ENCODE measurements at places on chromosomes 16 and 17.

DNA sequence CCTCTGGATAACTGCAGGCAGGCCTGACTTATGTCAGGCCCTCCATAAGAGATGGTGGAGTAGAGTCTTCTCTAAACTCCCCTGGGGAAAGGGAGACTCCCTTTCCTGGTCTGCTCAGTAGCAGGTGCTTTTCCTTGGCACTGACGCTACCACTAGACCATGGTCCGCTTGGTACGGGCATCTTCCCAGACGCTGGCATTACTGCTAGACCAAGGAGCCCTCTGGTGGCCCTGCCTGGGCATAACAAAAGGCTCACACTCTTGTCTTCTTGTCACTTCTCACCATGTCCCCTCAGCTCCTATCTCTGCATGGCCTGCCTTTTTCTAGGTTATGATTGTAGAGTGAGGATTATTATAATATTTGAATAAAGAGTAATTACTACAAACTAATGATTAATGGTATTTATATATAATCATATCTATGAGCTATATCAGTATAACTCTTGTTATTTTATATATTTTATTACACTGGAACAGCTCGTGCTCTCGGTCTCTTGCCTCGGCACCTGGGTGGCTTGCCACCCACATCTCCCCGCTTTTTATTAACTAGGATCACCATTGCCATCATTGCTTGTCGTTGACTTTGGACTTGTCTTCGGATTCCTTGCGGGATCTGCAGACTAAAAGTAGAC, 59.8 kb upstream of the ARL4D start:
- DNase-seq: peak; percentile 64

DNA sequence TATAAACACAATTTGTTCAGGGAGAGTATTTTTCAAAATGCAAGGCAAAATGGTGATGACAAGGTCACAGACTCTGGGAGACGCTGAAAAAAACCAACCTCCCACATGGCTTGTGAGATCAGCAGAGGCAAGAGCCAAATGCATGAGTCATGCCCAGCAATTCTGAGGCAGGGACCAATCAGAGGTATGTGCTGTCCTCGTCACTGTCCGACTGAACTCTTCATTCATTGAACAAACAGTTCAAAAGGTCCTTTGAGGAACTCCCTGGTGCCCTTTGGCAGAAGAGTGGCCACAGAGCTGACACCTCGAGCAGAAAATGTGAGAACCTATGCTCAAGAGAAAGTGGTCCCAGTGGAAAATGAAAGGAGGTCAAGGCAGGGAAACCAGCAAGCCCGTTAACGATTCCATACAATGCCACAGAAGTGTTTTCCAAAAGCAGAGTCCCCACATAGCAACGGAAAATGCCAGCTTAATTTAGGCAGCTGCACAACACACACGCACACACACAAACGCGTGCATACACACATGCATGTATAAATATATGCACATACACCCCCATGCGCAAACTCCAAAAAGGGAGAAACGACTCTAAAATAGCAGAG, 50.9 kb downstream of the CDH11 start:
- DNase-seq: no peak

- no peak for DNase-seq
Observed at GRCh38 chr16:74740795-74741304, 33.8 kb downstream of the FA2H start.

DNA sequence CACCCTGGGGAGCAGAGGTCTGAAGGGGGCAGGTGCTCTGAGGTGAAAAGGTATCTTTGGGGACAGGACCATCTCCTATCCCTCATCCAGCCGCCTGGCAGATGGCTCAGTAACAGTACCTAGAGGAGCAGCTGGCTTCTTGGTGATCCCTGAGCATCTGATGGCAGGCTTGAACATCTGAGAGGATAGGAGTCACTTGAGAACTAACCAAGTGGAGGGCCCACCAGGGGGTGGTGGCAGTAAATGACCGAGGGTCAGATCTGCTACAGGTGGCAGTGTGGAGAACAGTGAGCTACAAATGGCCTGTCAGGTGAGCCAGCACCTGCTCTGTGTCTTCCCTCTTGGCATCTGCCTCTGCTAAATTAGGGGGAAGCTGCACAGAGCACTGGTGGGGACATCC, 13.8 kb downstream of the HROB start:
- DNase-seq: no peak

DNA sequence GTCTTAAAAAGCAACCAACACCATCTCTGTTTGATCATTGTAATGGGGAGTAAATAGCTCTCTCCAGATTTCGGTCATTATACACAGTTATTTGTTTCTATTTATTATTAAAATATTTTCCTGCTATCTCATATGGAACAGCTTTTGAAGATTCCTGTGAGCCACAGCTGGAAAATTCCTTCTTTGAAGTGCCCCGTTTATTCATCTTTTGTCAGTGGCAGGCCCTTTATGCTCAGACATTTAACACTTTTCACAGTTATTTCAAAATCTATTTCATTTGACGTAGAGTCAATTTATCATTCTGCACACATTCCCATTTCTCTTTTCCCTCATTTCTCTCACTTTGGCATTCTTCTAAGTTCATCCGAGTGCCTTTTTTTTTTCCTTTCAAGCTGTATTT, 245.9 kb upstream of the ELAC2 start:
- DNase-seq: no peak

- DNase-seq: no peak
Observed at GRCh38 chr17:41885733-41886132, 20.5 kb upstream of the KLHL11 start.

- no peak for DNase-seq
Observed at GRCh38 chr17:61786088-61786487, 77.2 kb downstream of the BRIP1 start.

DNA sequence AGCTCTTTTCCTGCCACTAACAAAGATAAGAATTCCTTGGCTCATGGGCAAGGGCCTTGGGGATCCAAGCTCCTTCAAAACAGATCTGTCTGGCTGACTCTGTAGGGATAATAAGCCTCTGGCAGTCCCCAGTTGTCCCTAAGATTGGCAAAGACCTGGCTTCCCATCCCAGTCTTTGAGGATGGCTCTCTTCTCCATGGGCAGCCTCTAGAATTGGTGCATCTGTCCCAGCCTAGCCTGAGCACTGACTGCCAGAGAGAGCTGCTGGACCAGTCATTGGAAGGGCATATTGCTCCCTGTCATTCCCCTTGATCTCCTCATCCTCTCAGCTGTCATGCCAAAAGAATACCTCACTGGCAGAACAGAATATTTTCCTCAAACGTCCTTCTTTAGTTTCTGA, 13.2 kb upstream of the CUEDC1 start:
- DNase-seq: no peak

DNA sequence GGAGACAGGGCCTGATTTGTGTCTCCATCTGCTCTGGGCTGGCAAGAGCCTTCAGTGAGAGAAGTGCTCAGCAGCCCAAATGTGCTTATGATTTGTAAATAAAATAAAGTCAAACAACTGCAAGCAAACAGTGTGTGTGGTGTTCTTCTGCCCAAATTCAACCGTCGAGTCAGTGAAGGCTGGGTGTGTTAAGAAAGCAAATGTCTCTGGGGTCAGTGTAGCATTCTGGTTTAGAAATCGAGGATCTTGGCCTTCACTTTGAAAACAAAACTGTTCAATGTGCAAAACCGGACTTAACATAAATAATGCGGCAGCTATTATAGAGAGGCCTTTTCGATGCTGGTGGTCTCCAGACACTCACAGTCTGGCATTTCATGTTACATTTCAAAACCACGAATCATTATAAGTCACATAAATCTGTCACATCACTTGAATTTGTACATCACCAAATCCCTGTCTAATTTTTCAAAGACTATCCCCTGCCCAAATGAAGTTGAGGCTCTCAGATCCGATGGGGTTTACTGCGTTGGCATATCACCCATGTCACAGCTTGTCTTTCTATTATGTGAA, 158.6 kb upstream of the MYOCD start:
- no peak for DNase-seq

GRCh38 chr17:35752471-35752870, 568 bp downstream of the GAS2L2 start:
- no peak for DNase-seq

- peak; percentile 31 for DNase-seq
Observed at GRCh38 chr17:40355123-40355803, 9.3 kb downstream of the GJD3 start.

DNA sequence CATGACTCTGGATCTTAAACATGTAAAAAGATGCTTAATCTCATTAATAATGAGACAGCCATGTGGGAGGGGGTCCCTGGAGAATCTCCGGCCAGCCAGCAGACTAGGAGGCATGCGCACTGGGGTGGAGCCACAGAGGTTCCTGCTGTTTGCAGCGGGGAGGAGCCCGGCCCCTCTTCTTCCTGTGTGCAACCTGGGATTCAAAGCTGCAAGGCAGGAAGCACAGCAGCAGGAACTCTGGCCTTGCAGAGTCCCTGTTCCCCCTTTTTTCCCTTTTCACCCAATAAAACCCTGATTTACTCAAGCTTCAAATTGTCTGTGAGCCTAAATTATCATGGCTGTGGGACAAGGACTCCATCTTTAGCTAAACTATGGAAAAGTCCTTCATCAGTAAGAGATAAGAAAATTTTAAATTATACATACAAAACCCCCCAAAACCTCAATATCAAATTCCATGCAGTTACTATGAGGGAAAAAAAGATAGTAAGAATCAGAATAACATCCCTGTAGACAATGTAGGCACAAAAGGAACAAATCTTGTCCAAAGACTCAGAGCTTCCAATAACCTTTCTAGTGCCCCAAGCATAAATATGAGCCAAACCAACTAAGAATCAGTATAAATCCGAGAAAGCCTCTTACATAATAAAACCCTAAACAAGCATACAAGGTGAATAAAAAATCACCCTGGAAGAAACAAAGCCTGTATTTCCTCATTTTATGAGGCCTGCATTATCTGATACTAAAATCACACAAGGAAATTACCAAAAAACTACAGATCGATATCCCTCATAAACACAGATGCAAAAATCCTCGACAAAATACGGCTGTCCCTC, 12.1 kb downstream of the CFDP1 start:
- no peak for DNase-seq

DNA sequence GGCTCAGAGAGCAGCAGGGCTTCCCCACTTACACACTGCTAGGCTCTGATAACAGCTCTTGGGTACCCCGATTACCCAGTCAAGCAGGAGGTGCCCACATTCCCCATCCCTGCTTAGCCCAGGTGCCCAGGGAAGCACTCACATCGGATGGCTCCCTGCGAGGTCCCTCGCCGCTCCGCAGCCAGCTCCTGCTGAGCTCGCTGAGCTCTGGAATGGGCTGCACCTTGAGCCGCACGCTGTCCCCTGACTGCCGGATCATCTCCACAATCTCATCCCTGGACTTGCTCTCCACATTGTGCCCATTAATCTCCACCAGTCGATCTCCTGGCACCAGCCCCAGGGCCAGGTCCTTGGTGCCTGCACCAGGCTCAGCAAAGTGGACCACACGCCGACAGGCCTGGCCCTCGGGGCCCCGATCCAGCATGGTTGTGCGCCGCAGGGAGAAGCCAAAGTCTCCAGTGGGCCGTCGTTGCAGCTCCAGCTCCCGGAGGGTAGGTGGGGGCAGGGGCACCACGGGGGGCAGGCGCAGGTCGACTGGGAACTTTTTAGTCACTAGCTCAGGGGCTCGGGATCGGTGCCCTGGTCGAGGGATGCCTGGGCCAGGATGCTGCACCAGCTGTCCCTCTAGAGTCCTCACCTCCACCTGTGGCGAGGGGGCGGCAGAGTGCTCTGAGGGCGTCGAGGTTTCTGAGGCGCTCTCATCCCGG, 14.2 kb downstream of the MYO18A start:
- DNase-seq: no peak

GRCh38 chr17:2894782-2895181, 98.5 kb downstream of the RAP1GAP2 start:
- no peak for DNase-seq

DNA sequence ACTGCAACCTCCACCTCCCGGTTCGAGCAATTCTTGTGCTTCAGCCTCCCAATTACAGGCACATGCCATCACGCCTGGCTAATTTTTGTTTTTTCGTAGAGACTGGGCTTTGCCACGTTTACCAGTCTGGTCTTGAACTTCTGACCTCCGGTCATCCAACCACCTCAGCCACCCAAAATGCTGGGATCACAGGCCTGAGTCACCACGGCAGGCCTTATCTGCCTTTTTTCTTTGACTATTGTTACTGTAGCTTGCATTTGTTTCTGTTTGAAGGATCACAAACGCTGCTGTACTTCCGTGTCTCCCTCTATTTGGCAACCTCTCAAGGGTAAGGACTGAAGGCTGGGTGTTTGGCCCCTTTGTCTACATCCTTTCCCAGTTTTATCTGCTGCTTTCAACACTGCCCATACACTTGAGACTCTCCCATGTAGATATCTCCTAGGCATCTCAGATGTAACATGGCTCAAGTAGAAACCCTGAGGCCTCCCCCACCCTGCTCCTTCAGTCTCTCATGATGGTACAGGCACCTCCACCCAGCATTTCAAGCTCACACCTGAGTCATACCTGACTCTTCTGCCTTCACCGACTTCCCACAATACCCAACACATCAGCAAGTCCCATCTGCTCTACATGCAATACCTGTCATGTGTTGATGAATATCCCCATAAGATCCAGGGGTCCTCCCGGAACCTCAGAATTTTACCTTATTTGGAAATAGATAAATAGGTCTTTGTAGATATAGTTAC, 219.0 kb downstream of the CPPED1 start:
- no peak for DNase-seq

- DNase-seq: no peak
Observed at GRCh38 chr17:21374441-21375161, 1.6 kb upstream of the KCNJ12 start.

DNA sequence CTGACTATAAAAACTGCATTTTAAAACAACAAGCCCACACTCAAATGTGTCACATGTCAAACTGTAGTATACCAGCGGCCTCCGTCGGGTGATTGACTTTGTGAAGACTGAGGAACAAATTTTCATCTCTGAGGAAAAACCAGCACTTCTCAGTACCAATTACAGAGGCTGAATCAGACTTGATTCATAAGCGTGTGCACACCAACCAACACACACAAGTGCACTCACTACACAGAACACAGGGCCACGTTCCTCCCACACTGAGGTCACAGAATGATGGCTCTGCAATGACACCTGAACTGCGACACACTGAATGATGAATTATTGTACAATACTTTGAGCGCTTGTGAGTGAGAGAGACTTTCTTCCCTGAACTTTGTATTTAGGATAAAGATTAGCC, 29.6 kb downstream of the XPO6 start:
- no peak for DNase-seq

GRCh38 chr16:22324787-22325597, 27.8 kb downstream of the POLR3E start:
- no peak for DNase-seq

DNA sequence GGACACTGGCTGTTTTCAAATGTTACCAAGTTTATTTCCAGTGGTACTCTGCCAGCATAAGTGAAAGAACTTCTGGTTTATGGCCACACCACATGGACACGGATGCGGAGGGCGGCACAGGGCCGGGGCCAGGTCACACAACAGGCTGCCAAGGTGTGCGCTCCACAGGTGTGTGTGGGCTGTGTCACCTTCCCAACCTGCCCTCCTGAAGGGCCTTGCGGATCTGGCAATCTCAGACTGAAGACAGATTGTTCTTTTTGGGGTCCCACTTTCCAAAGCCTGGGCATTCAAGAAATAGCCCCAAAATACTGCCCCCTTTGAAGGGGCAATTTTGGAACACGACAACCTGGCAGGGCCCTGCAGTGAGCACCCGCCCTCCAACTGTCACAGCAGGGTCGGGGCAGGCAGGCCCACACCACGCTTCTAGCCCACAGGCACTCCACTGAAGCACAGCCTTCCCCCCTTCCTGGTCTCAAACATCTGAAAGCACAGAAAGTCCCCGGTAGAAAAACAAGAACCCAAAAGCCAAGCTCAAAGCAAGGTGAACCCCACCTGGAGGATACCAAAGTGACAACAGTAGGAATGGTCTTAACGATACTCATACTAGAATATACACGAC, 3.5 kb downstream of the CSNK1D start:
- DNase-seq: no peak

GRCh38 chr16:75248142-75248535, 3.3 kb downstream of the BCAR1 start:
- no peak for DNase-seq
